Fibroblast of skin of right quadriceps (primary cell): ENCODE measurements at places on chromosomes 16 and 17.

DNA sequence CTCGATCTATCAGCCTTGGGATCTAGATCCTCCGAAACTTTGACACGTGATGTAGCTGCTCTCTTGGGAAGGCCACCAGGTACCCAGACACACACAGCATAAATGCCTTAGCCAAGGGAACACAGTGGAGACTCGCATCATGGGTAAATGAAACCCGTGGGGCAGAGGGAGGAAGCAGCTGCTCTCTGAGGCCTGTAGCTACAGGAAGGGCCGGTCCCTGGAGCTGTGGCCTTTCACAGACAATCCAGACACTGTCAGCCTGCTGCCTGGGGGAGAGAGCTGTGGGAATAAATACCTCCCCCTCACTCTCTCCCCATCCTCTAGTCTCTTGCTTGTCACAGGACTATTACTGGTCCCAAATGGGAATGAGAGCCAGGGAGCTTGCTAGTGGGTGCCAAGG is 351.2 kb downstream of the UTP18 start:
- DNase-seq, result no peak

- DNase-seq, result peak; percentile 76
Observed at GRCh38 chr17:49913226-49914095, 55.5 kb upstream of the DLX4 start.

DNA sequence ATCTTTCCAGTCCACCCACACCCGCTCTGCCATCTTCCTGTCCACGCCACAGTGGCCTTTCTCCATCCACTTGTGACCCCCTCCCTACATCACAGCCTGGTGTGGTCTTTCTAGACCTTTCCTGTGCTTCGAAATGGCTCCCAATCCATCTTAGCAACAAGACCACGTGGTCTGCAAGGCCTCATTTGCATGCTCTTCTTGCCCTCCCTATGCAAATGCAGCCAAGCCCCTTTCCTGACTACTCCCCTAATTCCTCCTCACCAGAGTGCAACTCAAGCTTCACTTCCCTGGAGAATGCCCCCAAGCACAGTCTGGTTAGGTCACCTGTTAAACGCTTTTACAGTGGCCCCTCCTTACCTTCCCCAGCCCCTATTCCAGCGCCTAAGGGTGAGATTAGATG is 6.1 kb downstream of the PPP1R9B start:
- DNase-seq, result no peak

DNA sequence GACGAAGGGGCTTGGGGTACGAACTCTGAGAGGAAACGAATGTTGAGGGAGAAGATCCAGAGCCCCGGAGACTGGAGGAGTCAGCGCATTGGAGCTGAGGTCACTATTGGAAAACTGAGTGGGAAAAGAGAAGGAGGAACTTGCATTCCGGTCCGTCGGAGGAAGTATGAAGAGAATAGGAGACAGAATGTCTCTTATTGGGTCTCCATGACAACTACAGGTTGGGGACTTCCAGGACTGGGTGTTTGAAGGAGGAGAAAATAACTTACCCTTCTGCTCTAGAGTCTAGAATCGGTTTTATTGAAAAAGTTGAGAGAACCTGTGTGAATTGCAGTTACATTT is 537 bp downstream of the GOSR1 start:
- DNase-seq, result no peak

DNA sequence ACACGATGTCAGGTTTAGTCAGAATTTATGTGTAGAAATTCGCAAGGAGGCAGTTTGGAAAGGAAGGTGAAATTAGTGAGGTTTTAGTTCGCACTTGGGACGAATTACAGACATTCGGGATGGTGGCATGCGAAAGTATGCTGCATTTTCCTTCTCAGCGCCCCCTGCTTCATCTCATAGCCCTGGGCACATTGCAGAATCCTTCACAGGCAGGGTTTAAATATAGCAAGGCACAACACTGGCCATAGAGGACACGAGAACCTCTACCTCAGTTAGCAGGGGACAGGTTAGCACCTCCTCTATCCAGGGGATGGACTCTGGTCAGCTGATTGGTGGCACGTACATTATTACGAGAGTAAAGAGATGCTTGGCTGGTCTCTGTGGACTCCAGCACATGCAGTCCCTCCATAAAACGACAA is 47.5 kb downstream of the MAP2K6 start:
- no peak for DNase-seq

- DNase-seq, result no peak
Observed at GRCh38 chr17:73874008-73874720, 229.9 kb upstream of the SDK2 start.

DNA sequence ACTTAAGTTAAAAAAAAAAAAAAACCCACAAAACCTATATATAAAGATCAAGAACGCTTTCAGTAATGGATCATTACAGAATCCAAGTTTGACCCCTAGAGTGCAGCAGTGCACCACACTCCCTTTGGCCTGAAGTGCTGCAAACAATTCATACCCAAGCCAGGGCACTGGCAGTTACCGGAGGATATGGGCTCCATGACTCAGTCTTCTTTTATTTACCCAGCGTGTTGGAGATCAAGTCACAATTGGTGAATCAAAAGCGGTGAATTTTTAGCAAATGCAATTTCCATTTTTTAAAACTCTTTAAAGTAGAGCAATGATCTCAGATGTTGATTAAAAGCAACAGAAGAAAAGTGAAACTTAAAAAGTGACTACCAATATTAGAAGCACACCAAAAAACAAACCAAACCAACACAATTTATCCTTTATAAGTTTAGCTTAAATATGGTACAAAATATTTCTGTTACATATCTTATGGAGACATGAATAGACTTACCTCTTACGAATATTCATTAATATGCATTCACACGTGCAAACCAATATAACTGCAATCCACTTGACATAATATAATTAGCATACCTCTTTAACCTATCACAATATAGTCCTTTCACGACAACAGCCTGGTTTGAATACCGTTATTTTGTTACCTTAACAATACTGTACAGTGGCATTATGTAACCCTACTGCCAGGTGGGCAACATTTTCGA is 46.3 kb downstream of the ZNF652 start:
- peak; percentile 85 for DNase-seq

- DNase-seq, result peak; percentile 98
Observed at GRCh38 chr16:10743610-10744369, at the start of gene NUBP1. Gene NUBP1 (plus strand): TSS chr16:10743842. CDS start chr16:10743864, 22 bp downstream.

DNA sequence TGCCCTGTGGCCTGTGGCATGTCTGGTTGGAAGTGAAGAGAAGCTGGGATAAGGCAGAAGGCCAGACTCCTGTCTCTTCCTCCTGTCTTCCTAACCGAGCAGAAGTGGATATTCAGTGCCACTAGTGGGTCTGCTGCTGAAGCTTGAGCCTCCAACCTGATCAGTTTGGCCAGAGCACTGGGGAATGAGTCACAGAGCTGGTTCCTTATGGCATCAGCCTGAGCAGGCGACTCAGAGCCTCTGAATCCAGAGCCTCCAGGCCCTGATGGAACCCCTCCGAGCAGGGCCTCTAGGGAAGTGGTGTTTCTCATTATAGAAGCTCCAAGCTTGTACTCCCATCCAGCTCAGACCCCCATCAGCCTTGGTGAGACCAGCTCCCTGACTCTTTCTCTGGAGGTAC is 2.0 kb downstream of the WSCD1 start:
- DNase-seq, result peak; percentile 19

DNA sequence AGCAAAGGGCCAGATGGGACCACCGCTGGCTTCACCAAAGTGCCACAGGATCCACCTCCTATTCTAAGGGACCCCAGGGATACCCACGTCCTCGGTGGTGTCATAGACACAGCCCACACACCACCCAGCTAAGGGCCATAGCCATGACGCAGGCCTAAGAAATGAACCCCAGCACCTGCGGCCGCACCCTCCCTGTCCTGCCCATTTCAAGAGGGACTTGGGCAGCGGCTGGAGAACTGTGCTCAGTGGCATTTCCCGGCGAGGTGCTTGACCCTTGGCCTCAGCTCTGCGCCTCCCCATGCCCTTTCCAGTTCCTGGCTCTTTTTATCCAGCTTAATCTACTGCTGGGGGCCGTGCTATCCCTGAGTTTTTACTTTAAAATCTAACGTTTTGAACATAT is 27.3 kb downstream of the ZNF778 start:
- no peak for DNase-seq

DNA sequence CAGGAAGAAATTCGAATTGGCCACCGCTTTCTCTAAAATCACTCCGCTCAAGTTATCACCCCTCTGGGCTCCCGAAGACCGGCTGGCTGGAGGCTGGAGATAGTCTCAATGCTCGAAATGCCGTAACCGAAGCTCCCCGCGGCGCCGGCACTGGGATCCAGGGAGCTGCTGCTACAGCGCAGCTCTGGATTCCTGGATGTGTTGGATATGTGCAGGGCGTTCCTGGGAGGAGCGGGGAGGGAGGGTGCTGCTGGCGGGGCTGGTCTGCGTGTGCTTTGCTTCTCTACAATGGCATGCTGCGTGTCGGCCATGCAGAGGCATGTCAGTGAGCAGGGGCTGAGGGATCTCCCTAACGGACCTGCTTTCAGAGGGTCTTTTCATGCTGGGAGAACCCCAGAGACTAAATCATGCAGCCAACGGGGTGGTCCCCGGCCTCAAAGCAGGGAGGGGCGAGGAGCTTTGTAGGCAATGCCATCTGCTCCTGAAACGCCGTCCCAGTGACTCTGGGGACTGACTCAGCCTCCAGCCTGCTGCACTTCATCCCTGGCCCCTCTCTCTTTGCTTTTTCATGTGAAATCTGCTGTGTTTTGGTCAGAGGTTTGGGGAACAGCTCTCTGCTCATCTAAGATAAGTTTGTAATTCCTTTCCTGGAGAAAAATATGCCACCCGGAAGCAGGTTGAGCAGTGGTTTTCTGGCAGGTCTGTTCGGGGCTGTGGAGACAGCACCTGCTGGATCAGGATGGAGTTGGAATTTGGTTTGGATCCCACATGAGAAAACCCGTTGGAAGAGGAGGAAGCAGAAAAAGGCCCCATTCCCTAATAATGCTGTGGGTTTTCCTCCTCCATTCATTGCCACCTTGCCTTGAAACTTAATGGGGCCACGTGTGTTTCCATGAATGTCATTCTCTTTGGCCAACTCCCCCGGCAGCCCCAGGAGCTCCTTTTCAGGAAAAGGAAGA is 311.4 kb downstream of the SEC14L1 start:
- DNase-seq, result peak; percentile 83

- peak; percentile 8 for DNase-seq
Observed at GRCh38 chr16:17138801-17139200, 332.0 kb downstream of the XYLT1 start.

GRCh38 chr17:28174352-28175046 is 132.0 kb downstream of the NLK start:
- no peak for DNase-seq

DNA sequence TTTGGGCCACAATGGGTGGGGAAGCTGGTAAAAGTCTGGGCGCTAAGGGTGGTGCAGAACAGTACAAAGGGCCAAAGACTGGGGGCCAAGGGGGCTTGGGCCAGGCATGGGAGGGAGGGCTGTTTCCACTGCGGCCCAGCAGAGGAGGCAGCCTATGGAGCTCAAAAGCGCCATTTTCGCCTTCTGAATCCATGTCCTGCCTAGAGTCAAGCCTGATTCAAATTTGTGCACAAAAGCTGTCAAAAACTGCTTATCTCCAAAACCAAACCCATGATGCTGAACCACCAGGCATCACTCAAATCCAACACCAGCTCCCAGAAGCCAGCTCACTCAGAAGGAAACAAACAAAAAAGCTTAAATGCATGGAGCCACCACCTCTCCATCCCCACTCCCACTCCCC is 16.0 kb downstream of the COG7 start:
- DNase-seq, result no peak

DNA sequence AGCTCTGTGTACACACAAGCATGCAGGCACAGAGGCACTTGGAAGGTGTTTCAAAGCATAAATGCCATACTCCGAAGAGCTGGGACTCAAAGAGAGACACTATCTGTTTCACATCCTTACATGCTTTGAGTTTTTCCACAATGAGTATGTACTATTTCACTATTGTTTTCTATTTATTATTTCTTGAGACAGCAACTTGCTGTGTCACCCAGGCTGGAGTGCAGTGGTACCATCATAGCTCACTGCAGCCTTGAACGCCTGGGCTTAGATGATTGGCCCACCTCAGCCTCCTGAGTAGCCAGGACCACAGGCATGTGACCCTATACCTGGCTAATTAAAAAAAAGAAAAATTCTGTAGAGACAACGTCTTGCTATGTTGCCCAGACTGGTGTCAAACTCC is 31.6 kb downstream of the CYB5D2 start:
- no peak for DNase-seq

GRCh38 chr16:19837331-19837980 is 47.2 kb downstream of the GPRC5B start:
- DNase-seq, result peak; percentile 25

GRCh38 chr17:59498530-59499307 is 66.7 kb upstream of the DHX40 start:
- DNase-seq, result peak; percentile 72

DNA sequence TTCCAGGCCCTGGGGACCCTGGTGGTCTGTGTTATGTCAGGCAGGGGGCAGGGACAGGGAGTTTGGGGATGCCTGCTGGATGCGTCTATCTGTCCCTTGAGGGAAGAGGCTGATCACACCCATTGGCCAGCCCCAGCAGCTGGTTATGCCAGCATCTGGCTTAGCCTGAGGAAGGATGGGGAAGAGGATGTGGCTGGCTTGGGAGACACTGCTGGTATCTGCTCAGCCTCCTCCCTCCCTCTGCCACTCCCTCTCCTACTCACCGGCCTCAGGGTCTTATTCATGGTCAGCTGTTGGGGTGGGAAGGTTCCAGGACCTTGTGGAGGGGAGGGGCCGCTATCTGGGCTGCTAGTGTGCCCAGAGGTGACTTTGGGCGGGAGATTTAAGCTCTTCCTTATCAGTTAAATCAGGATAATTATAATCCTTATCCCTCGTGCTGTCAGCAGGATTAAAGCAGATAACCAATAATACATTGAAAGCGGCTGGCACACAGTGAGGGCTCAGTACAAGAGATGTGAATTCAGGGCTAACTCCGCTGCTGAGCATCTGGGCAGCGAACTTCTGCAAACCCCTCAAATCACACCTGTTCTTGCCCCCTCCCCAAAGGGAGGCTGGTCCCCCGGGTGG is 36.0 kb upstream of the MLKL start:
- no peak for DNase-seq

GRCh38 chr16:56286809-56287208 is 95.5 kb downstream of the GNAO1 start:
- DNase-seq, result no peak

DNA sequence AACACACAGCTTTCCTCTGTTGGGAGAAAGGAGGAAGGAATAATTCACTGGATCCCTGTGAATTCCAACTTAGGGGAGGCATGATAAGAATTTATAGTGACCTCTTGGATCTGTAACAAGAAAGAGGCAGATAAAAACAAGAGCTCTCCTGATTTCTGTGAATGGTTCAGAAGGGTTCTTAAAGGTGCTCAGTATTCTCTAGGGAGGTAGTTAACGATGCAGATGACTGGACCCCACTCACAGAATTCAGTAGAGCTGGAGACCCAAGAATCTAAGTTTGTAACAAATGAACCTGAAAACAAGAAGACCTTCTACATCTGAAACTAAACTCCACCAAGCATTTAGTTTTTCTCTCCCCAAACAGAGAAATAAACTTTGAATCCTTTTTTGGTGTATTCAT is 8.6 kb downstream of the ZNRF1 start:
- DNase-seq, result no peak

DNA sequence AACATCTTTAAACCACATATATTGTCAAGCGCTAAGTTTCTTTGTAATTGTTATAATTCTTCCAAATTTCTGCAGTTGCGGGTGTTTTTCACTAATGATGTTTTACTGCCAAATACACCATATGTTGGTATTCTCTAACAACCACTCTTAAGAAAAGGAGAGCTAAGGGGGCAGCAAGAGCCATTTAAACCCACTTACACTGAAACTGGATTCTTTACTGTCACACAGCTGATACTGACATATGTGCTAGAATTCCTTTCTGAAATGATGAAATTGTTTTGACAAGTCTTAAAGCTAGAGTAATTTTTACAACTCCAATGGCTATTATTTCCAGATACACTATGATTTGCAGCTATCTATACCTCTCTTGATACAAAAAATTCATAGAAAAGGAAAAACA is 483.1 kb downstream of the CDH11 start:
- no peak for DNase-seq
